ENCODE measurements at places on chromosomes 12 and 14.

GRCh38 chr12:62448436-62448835, 18.2 kb upstream of the MON2 start:
- H3K4me1 ChIP-seq, result no peaks in the 10 kb centered on the region
- H3K27me3 ChIP-seq, result no peaks in the 10 kb centered on the region
- H3K36me3 ChIP-seq, result no peaks in the 10 kb centered on the region
- no peak overlapping the region for H3K4me3 ChIP-seq

DNA sequence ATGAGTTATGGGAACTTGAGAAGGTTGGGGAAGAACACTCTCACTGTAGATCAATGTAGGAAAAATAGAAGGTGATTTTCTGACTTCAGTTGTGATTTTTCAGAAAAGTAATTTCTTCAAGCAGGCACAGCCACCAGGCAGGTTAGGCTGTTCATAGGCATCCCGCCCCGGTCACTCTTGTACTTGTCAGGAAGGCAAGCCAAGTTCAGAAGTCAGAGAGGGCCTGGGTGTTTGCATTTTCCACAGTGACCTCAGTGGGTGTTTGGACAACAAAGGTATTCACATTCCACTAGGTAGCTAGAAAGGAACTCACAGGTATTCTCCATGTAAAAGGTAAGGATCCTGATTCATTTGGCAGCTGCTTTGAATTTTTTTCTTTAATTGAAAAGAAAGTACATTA, 3.0 kb upstream of the FAM234B start:
- H3K36me3 ChIP-seq, result no peaks in the 10 kb centered on the region
- no peak for DNase-seq
- no peaks in the 10 kb centered on the region for H3K27me3 ChIP-seq
- H3K27ac ChIP-seq, result no peak overlapping the region
- H3K4me3 ChIP-seq, result no peak overlapping the region

DNA sequence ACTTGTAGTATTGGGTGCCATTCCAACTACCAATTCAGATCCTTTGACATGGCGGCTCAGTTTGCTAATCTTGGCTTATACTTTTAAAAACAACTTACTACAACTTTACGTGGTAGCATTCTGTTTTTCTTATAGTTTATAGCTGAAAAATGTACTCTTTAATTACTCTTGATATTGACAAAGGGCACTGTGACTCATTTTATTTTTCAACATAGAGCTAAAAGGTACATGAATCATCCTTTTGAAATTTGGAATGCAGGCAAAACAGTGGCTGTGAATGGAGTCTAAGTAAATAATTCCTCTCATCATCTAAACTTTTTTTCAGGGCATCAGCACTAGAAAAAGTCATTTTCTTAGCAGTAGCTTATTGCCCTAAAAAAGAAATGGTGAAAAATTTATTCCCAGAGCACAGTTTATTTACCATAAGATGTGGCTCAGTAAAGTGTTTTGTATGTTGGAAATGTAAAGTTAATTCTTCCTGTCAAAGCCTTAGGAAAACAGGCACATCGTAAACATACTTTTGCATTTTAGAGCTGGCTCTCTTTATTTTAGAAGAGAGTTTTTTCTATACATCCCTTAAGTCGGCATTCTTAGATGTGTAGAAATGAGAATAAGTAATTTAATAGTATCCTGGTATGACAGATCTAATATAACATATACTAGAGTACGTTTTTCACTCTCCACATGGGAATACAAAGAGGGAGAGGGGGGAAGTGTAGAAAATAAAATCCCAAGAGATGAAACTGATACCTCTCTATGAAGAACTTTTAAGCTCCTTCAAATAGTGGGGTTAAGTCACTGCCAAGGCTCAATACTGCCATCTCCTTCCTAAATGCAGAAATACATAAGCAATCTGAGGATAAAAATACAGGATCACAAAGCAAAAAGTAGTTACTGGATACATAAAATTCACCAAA, 55.2 kb downstream of the SLC25A21 start:
- H3K27ac ChIP-seq, result peak overlapping the region; percentile 7
- H3K4me3 ChIP-seq, result no peak overlapping the region
- no peak for DNase-seq
- no peaks in the 10 kb centered on the region for H3K4me1 ChIP-seq
- H3K36me3 ChIP-seq, result no peaks in the 10 kb centered on the region
- no peaks in the 10 kb centered on the region for H3K27me3 ChIP-seq

DNA sequence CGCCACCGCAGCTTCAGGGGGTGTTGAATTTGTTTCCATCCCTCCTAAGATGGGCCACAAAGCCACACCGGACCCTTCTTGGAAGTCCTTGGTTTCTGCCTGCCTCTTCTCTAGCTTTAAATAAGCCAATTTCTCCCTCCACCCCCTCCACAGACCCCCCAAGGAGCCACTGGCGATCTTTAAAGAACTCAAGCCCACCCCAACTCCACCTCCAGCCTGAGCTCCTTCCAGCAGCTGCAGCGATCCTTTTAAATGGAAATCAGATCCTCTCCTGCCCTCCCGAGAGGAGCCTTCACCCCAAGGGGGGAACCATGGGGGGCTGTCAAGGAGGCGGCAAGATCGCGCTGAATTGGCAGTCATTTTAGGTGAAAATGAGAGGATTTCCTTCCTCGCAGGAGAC, 133.1 kb downstream of the NCOR2 start:
- no peak for DNase-seq
- H3K4me1 ChIP-seq, result peaks cover 6% of the 10 kb centered on the region

DNA sequence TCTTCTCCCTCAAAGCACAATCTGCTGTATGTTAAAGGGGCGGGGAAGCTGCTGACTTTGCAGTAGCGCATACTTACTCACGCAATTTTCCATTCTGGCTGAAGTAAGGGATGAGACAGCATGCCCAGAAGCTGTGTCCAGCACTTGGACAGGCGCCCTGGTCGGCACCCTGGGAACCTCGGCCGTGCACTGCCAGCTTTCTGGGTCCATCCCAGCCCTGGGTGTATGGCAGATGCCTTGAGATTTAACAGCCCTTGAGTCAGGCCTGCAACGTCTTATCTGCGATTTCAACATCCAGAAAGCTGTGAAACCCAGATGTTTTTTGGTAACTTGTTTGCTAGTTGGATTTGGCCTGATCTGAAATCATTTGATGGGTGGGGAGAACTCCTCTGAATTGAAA, 16.1 kb downstream of the EML1 start:
- no peaks in the 10 kb centered on the region for H3K4me1 ChIP-seq
- no peaks in the 10 kb centered on the region for H3K36me3 ChIP-seq
- H3K27ac ChIP-seq, result peak overlapping the region; percentile 6
- no peaks in the 10 kb centered on the region for H3K27me3 ChIP-seq
- no peak overlapping the region for H3K4me3 ChIP-seq

DNA sequence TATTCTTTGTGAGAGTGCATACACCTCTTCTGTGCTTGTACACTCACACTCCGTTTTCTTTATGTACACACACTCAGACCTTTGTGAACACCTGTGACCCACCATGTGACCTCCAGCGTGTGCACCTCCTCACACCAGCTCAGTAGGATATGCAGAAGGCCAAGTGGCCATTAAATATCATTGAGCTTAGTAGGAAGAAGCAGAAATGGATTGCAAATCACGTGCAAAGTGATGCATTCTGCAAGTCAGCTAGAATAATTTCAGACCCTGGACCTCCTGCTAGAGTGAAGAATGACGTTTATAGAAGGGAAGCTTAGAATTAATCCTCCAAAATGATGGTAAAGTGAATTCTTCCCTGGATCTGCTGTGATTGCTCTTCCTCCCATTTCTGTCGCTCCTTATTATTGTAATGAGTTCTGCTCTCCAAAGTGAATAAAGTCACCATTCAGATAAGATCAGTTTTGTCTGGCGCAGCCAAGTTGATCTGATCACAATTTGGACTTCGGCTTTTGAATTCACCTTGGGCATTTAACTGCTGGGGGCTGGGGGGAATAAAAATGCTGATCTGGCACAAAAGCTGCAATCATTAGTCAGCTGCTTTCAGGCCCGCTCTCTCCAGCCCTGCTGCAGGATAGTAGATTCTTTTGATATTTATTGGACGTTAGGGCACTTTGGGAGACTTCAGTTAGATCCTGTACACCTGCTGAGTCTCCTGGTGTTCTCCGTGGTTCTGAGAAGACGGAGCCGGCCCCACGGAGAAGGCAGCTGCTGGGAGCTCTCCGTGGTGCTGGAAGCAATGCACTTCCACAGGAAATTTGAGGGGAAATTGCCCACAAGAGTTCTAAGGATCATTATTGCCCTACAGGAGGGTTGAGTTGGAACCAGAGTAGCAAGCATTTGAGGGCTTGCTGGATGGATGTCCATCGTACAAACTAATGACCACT, 12.4 kb upstream of the NRXN3 start:
- no peaks in the 10 kb centered on the region for H3K4me1 ChIP-seq
- no peak overlapping the region for H3K4me3 ChIP-seq
- H3K27ac ChIP-seq, result no peak overlapping the region
- no peaks in the 10 kb centered on the region for H3K27me3 ChIP-seq

DNA sequence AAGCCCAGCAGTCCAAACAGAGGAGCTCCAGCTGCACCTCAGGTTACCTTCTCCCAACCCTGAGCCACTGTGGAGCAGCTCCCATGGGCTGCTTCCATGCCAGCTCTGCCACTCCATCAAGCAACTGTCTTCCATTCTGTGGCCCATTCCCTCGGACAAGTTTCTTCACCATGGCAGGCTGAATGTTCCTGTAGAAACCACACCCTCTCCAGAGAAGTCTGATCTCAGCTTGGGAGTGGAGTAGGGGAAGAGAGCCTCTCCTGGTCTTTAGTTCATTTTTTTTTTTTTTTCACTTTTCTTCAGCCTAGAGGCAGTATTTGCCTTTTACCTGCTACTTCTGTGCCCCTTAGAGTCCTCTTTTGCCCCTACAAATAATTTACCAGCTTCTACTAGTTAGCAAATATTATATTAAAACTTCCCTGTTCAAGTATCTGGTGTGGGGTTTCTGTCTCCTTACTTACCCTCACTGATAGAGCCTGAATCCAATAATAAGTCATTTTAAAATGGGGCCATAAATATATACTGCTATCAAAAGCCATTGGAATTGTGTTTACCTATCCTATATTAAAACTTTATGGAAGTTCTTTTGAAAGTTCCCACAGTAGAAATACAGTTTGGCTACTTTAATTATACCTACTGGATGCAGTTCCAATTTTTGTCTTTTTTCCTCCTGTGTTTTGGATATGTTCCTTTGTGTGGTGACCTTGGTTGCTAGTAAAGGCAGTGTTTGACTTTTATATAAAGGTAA, 11.7 kb upstream of the SLC17A8 start:
- H3K36me3 ChIP-seq, result peaks cover 4% of the 10 kb centered on the region
- no peaks in the 10 kb centered on the region for H3K27me3 ChIP-seq
- DNase-seq, result no peak
- H3K27ac ChIP-seq, result no peak overlapping the region
- H3K4me1 ChIP-seq, result no peaks in the 10 kb centered on the region

DNA sequence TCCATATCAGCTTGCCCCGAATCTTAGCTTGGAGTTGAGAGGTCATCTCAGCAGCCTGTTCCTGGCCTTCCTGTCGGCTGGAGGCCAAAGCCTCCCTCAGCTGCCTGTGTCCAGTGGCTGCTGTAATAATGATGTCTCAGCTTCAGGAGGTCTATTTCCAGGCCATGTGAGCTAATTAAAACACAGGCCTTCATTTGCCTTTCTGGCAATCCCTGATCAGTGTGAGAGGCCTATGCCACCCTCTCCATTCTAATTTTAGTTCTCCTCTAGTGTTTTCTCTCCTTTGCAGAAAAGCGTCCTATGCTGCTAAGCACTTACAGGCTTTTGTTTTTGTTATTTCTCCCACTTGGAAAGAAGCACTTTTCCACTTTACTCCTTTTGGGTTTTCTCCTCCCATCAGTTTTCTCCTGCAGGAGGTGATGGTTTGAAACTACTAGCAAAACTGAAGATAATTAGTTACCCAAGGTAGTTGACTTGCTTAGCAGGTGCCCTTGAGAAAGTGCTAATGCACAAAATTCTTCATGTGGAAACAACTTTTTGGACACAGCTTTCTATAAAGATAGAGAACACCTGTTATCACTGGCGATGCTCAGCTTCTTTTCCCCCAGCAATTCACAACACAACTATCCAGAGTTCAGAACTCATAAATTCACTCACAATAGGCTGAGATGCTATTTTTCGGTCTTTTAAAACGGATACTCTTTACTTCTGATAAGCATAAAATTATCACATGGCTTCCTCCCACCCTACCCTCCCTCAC, 255.3 kb upstream of the GARIN6 start:
- peaks cover 9% of the 10 kb centered on the region for H3K4me1 ChIP-seq
- H3K36me3 ChIP-seq, result no peaks in the 10 kb centered on the region
- peak overlapping the region; percentile 17 for H3K27ac ChIP-seq
- H3K4me3 ChIP-seq, result no peak overlapping the region

DNA sequence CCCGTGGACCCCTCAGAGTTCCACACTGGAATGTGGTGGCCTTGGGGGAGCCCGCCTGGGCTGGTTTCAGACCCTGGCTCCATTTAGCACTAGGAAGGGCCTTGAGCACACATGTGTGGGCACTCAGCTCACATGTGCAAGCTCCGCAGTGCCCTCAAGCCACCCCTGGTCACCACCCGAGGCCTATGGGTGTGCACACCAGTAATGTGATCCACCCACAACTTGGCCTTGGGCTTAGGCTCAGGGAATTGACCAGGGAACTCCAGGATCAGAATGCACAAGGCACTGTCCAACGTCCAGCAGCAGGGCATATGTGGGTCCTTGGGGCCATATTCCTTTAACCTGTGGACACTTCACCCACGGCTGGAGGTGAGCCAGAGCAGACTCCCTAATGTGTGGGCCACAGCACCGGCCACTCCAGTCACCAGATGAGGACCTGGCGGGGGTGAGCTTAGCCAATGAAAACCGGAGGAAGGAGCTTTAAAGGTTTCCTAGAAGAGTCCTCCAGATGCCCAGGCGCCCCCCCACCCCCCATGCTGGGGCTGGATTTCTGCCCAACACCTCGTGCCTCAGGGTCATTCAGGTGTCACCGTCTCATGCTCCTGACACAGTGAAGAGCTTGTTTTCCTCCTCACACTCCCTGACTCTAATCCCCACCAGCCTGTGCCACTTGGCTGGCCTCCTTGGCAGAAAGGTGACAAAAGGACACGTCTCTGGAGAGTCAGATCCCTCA, 209.2 kb downstream of the ZFP36L1 start:
- H3K4me1 ChIP-seq, result no peaks in the 10 kb centered on the region
- no peaks in the 10 kb centered on the region for H3K27me3 ChIP-seq
- H3K4me3 ChIP-seq, result no peak overlapping the region
- no peak for DNase-seq
- H3K27ac ChIP-seq, result no peak overlapping the region

DNA sequence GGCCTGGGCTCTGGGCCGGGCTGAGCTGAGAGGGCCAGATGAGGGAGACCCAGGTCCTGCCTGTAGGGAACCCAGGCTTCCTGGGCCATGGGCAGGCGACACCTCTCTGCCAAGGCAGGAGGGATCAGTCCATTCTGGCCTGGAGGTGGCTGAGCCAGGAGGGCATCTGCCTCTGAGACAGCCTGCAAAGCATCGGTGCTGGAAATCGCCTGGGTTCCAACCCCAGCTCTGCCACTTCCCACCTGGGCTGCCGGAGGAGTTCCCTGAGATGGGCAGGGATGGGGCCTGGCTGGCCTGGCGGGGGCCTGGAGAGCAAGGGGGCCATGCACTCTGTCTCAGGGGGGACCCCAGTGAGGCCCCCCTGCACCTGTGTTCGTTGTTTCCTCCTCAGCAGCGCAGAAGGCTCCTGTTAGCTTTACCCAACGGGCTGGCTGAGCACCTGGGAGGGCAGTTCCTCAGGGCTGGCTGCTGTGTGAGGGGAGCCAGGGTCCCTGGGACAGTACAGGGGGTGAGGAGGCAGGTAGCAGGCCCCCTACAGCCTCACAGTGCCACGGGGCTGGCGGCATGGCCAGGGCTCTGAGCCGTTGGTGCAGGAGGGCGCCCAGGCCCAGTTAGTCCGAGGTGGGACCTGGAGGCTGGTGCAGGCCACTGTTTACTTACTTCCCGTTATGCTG, 50.5 kb downstream of the KIF26A start:
- H3K27me3 ChIP-seq, result no peaks in the 10 kb centered on the region
- H3K27ac ChIP-seq, result no peak overlapping the region
- no peaks in the 10 kb centered on the region for H3K36me3 ChIP-seq
- no peak overlapping the region for H3K4me3 ChIP-seq
- H3K4me1 ChIP-seq, result no peaks in the 10 kb centered on the region
- DNase-seq, result no peak
